ENCODE measurements at places on chromosomes 3 and 15.

- ATAC-seq = no peak
Observed at GRCh38 chr3:17025594-17026139, 140.9 kb downstream of the PLCL2 start.

GRCh38 chr3:177430653-177431052 is 233.4 kb upstream of the TBL1XR1 start:
- no peak for ATAC-seq

DNA sequence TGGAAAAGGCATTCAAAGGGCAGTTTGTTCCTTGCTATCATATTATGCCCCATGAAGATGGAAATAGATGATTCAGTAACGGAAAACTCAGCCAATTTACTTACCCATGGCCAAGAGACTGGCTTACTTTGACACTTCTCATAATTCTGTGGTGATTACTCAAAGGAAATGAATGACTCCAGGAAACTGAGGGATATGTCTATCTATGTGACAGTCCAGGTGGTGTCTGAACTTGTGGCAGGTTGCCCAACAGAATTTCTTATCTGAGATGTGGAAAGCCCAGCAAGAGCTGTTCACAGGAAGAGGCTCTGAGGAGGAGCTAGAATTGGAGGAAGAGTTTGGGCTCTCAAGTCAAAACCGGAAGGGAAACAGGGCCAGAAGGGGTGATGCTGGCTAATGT is 91.2 kb downstream of the KCNAB1 start:
- ATAC-seq = no peak

GRCh38 chr3:178504128-178504527 is 32.1 kb upstream of the KCNMB2 start:
- no peak for ATAC-seq

- ATAC-seq = peak; percentile 9
Observed at GRCh38 chr15:93035092-93035915, 53.7 kb downstream of the RGMA start.

DNA sequence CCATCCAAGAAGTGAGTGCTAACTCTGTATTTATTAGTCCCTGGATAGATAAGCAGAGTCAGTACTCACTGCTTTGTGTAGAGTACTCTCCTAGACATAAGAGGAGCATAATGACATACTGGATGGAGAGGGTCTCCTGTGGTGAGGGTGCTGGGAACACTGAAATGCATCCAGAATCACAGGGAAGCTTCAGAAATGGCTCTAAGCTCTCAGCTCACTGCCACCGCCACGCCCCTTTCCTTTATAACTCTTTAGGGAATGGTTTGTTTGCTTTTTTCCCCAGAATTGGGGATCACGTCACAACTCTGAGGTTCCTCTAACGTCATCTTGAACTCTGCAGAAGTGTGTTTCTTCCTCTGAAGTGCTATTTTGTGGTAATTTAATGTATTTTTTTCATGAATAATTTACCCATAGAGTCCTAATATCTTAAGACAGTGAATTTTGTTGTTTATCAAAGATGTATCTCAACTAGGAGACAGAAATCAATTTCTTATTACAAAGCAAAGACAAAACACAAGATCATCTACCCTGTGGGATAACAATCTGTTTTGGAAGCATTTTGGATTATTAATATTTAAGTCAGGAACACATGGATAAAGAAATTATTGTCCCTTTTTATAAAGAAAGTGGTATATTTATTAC is 154.6 kb downstream of the PTPRG start:
- ATAC-seq = no peak

GRCh38 chr3:111733856-111734255 is 125.2 kb upstream of the PHLDB2 start:
- ATAC-seq = no peak

- ATAC-seq = no peak
Observed at GRCh38 chr15:55257012-55257670, 32.5 kb downstream of the RAB27A start.

GRCh38 chr3:8503871-8504610 is 2.4 kb downstream of the LMCD1 start:
- peak; percentile 63 for ATAC-seq

DNA sequence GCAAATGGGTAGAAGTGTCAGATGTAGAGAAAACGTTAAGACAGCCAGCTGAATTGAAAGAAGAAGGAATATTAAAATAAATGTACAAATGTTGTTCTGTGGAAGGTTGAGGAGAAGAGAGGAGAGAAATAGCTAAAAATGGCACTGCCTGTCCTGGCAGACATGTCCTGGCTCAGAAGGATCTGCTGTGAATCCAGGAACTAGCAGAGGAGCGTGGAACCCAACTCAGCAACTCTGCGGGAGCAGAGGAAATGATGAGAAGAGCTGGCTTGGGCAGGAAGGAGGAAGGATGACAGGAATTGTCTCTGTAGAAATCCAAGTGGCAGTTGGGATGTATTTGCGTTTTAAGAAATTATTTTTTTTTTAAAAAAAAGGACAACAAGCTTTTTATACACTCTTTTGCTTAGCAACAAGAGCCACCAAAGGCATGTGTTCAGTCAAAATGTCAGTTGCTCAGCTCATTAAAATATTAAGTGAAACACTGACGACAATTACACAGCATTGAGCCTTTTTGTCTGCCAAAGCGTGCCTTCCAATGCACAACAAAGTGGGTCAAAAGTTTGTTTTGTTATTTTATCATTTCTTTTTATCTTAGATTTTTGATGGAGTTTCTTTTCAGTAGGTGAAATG is 16.1 kb downstream of the NANOGP8 start:
- ATAC-seq = no peak

DNA sequence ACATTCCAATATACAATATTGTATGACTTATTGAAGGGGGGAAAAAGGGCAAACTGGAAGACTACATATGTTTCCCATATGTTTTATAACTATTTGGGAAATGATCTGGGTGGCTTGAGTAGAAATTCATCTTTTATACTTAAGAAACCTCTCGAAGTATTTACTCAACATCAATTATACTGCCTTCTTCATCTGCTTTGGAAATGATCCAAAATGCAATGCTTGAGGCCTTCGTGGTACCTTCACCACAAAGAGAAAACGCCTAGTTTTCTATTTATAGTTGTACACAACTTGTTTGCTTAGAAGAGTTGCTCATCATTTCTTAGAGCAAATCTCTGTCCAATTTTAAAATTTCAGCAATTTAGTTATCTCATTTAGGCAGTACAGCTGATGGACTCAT is 18.8 kb downstream of the ACKR4 start:
- no peak for ATAC-seq

- ATAC-seq = no peak
Observed at GRCh38 chr3:183317271-183317670, 64.2 kb downstream of the B3GNT5 start.

DNA sequence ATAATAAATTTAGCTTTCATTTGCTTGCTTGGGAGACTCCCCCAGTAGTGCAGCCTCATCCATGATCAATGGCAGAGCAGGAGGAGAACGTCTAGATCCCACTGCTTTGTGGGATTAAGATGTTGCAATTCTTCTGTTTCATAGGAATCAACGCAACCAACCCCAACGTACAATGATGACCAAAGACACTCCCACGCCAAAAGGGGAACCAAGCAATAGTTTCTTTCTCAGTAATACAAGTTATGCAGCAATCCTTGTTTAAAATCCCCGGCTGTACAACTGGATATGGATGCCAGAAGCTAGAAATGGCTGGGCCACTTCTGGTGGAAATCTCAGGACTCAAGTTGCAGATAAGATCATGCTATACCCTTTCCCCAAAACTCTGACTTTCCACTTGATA is 411.2 kb downstream of the VPS13C start:
- no peak for ATAC-seq

DNA sequence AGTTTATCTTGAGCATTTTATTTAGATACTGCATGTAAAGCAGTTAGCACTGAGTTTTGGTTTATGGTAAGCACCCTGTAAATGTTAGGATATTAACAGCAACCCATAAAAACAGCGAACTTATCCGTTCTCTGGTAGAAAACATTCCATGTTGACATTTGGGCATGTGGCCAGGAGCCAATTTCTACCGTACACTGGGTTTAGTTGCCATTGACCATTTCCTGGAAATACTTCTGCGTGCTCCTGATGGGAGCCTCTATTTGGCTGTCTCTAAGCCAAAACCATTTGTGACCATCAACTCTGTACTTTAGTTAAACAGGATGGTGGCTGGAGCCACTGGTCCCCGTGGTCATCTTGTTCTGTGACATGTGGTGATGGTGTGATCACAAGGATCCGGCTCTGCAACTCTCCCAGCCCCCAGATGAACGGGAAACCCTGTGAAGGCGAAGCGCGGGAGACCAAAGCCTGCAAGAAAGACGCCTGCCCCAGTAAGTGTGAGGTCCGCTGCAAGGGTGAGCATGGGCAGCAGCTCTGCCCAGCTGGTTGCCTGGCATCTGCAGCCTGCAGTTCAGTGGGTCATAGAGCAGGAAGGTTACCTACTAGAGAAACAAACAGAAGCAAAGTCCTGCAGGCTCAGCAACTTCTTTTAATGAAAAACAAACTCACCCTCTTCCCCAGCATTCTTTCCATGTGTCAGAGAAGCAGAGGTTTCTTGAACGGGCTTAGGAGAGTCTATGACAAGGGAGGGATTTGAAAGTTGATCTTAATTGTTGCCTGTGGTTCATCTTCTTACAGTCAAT is 7.1 kb downstream of the THBS1 start:
- no peak for ATAC-seq

Measured in stimulated activated memory B cell treated with anti-CD40 and anti-IgM and Interleukin-4, amounts not matched to agents 10 μg/mL and 1 μg/mL and 100 μg/mL, for 72 hours (primary cell).